ENCODE measurements at places on chromosomes 7 and 10.
A peak's percentile ranks its signal among the peaks of the same experiment; 100 is the strongest.

- DNase-seq = no peak
Observed at GRCh38 chr10:5376450-5376849, 11.7 kb downstream of the UCN3 start.

DNA sequence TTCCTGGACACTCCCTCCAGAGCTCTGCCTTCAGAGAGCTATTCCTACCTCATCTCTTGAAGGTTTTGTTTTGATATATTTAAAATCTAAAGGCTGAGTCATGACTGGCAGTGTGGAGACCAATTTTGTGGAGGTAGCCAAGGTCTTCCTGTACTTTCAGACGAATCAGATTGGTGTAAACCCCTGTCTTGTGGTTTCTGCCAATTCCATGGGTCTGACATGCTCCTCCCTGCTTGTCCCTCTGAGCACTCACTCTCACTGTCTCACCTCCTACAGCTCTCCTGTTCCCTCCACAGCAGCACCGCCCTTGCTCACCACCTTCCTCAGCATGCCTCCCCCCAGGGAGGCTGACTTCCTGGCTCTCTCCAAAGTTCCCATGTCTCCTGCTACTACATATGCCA is 179.8 kb downstream of the NPSR1 start:
- no peak for DNase-seq

- DNase-seq = no peak
Observed at GRCh38 chr10:102783568-102783967, 39.8 kb downstream of the WBP1L start.

DNA sequence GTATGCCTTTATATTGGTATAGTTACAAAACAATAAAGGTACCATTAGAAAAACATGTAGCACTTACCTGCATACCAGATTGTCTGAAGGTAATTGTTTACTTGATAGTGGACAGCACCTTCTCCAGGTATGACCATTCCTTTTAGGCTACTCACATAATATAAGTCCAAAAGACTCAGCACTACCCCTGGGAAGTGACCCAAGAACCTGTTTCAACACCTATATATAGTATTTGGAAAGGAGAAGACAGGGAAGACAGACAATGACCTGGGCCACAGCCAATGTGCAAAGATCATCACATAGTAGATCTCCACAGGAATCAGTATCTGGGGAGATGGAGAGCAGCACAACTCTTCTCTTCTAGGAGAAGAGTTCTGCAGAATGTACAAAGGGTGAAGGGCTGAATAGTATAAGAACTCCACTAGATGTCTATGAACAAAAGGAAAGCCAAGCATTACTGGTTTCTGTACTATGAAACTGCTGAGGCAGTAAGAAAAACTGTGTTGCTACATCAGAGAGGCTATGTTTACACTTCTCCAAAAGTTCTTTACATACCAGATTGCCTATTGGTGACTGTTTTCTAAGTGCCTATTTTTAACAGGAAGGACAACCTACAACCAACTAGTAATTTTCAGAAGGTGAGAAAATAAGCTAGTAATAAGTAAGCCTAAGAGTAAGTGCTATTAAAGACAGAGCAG is 159.2 kb downstream of the BTAF1 start:
- peak; percentile 6 for DNase-seq

DNA sequence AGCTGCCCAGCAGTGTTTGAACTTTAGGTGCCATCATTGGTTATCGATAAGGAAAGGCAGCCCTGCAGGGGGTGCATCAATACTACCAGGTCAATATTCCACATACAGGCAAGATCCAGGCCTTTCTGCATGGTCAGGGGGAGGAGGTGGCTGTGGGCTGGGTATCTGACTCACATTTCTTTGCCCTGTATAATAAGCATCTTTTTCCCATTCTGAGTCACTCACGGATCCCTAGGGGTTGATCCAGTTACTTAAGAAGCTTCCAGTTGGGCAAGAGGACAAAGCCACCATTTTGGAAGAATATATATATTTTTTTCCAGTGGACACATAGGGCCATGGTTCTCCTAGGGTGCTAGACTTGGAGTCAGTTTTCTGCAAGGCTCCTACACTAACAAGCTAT is 114.2 kb upstream of the HABP2 start:
- no peak for DNase-seq

DNA sequence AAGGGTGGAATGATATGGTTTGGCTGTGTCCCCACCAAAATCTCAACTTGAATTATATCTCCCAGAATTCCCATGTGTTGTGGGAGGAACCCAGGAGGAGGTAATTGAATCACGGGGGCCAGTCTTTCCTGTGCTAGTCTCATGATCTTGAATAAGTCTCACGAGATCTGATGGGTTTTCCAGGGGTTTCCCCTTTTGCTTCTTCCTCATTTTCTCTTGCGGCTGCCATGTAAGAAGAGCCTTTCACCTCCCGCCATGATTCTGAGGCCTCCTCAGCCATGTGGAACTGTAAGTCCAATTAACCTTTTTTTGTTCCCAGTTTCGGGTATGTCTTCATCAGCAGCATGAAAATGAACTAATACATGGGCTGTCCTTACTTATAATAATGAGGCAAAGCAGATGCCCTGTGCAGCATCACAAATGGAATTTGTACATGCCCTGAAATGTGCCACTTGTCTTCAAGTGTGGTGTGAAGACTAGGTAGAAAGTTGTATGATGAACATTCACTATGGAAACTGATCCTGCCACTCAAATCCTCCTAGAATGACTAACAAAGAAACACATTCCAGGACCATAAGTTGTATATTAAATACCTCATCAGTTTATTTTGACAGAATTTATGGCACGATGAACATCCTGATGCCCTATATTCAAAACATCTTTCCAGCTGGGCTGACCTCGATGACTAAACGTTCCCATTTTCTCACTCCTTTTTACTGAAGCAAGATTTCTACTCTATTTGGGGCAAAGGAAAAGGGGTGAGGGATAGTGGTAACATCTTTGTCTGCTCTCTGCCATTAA is 122.8 kb upstream of the CTTNBP2 start:
- no peak for DNase-seq

DNA sequence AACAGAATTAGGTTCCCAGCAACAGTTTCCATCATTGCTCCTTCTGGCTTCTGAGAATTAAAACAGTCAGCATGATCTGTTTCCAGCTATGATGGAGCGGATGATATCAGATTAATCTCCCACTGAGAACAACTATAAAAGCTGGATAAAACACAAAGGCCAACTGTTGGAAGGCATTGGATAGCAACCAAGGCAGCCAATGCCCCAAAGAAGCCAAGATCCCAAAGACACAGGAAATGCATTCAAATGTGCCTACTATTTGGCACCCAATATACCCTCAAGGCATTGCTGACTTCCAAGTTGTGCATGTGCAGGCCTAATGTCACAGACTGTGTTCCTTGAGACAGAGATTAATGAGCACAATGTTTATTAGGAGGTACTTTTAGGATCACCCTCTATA is 259.3 kb downstream of the ARHGAP12 start:
- DNase-seq = peak; percentile 80

GRCh38 chr7:67462781-67463191 is 466.2 kb downstream of the TYW1 start:
- peak; percentile 27 for DNase-seq

GRCh38 chr10:47423476-47423875 is 39.4 kb upstream of the ZNF488 start:
- no peak for DNase-seq

DNA sequence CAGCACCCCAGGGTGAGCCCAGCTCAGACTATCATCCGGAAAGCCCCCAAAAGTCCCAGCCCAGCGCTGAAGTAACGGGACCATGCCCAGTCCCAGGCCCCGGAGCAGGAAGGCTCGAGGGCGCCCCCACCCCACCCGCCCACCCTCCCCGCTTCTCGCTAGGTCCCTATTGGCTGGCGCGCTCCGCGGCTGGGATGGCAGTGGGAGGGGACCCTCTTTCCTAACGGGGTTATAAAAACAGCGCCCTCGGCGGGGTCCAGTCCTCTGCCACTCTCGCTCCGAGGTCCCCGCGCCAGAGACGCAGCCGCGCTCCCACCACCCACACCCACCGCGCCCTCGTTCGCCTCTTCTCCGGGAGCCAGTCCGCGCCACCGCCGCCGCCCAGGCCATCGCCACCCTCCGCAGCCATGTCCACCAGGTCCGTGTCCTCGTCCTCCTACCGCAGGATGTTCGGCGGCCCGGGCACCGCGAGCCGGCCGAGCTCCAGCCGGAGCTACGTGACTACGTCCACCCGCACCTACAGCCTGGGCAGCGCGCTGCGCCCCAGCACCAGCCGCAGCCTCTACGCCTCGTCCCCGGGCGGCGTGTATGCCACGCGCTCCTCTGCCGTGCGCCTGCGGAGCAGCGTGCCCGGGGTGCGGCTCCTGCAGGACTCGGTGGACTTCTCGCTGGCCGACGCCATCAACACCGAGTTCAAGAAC is 1.1 kb downstream of the VIM start:
- DNase-seq = peak; percentile 59

GRCh38 chr10:29880856-29881255 is 178.5 kb downstream of the JCAD start:
- DNase-seq = no peak

GRCh38 chr7:79730971-79731370 is 277.5 kb upstream of the MAGI2 start:
- DNase-seq = no peak

DNA sequence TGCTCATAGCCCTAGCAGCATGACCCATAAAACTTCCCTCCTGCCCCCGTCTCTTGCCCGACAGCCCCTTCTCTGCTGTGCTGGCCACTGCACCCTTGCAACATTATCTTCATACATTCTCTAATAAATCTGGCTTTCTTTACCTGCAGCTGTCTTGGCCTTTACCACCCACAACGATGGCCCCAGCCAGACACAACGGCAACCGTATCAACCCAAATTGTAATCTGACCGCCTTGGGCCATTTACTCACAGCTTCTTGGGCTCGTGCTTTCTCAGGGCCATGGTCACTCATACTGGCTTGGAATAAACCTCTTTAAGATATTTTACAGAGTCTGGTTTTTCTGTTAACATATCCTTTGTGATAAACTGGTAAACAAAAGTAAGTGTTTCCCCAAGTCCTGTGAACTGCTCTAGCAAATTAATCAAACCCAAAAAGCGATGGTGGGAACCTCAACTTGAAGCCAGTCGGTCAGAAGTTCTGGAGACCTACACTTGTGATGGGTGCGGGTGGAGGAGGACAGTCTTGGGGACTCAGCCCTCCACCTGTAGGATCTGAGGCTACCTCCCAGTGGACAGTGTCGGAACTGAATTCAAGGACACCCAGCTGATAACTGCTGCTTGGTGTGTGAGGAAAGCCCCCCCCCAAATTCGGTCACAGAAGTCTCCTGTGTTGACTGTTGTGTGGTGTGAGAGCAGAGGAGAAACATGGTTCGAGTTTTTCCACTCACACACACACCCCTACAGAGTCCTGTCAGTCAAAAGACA is 87.6 kb upstream of the ATP6V0A4 start:
- DNase-seq = no peak

GRCh38 chr7:128831178-128831993 is 1.2 kb downstream of the FLNC start:
- DNase-seq = no peak

GRCh38 chr7:84040355-84040754 is 154.2 kb downstream of the SEMA3A start:
- peak; percentile 64 for DNase-seq

- DNase-seq = no peak
Observed at GRCh38 chr10:131575877-131576276, 264.4 kb upstream of the TCERG1L start.

DNA sequence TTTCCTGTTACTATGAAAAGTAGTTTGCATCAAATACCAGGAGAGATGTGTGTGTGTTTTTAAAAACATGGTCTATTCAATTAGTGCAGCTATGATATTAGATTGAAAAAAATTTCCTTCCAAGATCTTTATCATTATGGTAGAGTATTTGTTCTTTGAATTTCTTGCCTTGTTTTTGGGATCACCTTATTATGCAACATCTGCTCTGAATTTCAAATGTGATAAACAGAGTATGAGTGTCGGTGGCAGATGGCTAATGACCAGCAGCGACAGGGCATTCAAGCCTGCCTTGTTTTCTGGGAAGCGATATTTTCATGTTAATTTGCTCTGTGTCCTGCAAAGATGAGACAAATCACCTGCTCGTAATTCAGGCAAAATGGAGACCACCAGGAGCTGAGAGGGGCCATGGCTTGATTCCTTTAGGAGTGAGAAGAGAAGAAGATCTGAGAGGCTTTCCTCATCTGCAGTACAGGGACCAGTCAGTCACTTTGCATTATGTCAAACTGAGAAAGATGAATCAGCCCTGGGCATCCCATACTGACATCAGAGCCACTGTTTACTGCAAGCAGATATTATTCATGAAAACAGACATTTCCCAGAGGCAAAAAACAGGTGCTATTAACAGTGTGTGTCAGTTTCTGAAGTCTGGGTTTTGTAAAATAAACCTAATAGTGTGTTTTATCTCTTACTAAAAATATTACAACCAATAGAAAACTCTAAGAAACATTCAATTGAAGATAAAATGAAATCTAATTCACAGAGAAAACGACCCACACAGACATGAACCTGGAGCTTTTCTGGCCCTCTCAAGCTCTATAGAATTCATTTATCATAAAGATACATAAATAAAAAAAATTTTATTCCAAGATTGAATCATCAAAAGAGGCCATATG is 67.6 kb downstream of the CDK6 start:
- DNase-seq = peak; percentile 53

- no peak for DNase-seq
Observed at GRCh38 chr10:5814110-5815107, 1.2 kb upstream of the GDI2 start.

- DNase-seq = peak; percentile 76
Observed at GRCh38 chr7:150450491-150451001, at the start of gene GIMAP8. TSS of gene GIMAP8 (plus strand) at chr7:150450630. CDS start at chr7:150466699, 16,069 bp downstream.

Measured in Ammon's horn (tissue), 1 donor.